Hematopoietic multipotent progenitor cell treated with erythropoietin and hydrocortisone succinate and interleukin-3 and kit ligand, for 6 days (in vitro differentiated cells): ENCODE measurements at places on chromosomes 1 and 21.

DNA sequence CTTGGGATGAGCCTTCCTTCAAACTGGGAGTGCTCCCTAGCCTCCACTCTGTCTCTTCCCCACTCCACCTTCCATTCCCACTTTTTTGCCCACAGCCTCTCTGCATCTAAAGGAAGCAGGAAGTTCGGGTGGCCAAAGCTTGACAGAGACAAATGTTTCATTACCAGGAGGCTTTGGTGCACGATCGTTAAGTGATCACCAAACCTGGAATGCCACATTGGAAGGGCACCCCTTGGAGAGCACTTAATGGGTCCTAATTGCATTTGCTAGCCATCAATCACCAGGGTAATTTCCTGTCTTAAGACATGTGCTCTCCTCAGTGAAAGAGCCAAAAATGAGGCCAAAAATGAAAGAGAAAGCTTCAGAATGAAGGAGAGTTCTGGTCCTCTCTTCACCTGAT, 206.5 kb downstream of the TNR start:
- DNase-seq: no peak

GRCh38 chr1:233393084-233393840, 65.7 kb downstream of the MAP3K21 start:
- DNase-seq: no peak

- DNase-seq: peak; percentile 60
Observed at GRCh38 chr1:2148691-2149090, 45.9 kb downstream of the FAAP20 start.

- DNase-seq: no peak
Observed at GRCh38 chr1:26580116-26580515, 50.6 kb downstream of the RPS6KA1 start.

- peak; percentile 75 for DNase-seq
Observed at GRCh38 chr1:54052431-54052933, 522 bp downstream of the TMEM59 start.

- DNase-seq: no peak
Observed at GRCh38 chr1:178137238-178137637, 43.3 kb downstream of the RASAL2 start.

- DNase-seq: no peak
Observed at GRCh38 chr21:21907271-21907670, 909.1 kb downstream of the NCAM2 start.

DNA sequence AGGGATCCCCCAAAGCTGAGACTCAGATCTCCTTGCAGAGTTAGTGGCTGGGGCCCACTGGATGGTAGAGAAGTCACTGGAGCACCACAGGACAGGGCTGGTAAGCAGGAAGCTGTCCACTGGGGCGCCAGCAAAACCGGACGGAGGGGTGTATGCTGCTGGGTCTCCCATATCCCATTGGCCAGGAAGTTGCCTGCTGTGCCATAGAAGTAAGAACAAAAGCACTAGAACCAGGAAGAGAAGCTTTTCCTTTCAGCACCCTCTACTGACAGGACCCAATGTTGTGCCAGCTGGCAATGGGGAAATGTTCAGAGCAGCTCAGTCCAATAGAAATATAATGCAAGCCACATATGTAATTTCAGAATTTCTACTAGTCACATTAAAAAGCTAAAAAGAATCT, 146.6 kb downstream of the SPATA46 start:
- DNase-seq: peak; percentile 16

GRCh38 chr1:5150191-5150590, 495.8 kb downstream of the AJAP1 start:
- DNase-seq: no peak

- DNase-seq: no peak
Observed at GRCh38 chr1:230809256-230809990, 58.9 kb downstream of the C1orf198 start.

DNA sequence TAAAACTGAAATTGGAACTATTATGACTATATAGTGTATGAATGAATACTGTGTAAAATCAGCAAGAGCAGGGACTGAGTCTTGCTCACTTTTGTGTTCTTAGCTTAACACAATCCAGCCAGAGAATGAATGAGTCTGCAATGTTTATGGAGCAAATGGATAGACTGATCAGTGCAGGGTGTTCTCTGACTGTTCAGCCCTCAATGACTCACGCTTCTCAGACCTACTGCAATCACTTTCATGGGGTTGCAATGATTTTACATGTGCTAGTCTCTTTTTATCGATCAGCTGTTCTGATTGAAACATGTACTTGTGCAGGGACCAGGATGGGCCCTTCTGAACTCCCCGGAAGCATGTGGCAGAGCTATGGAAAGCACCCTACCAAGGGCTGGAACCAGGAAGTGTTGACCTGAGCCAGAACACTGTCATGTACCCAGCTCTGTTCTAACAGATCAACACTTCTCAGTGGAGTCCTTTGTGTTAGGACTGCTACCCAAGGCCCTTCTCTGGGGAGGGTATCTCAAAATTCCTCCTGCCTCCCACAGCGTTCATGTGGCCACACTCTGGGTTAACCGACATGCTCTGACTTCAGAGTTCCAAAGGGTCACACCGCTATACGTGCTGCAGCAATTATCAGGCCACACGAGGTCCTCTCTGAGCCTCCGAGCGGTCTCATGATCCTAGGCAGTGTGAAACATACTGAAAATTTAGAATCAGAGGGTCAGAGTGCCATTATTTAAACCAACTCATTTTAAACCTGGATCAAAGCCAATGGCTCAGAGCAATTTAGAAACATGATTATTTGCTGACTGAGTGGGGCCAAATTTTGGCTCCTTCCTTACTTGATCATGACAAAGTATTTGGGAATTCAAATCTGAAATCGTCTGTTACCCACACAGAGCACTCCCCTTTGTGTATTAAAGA, 35.2 kb downstream of the GRIK1 start:
- DNase-seq: no peak
